ENCODE measurements at places on chromosomes 7 and 10.

- DNase-seq, result no peak
Observed at GRCh38 chr10:11353006-11353896, 258.2 kb downstream of the USP6NL start.

- no peak for DNase-seq
Observed at GRCh38 chr7:143199040-143199439, 15.8 kb downstream of the TAS2R39 start.

DNA sequence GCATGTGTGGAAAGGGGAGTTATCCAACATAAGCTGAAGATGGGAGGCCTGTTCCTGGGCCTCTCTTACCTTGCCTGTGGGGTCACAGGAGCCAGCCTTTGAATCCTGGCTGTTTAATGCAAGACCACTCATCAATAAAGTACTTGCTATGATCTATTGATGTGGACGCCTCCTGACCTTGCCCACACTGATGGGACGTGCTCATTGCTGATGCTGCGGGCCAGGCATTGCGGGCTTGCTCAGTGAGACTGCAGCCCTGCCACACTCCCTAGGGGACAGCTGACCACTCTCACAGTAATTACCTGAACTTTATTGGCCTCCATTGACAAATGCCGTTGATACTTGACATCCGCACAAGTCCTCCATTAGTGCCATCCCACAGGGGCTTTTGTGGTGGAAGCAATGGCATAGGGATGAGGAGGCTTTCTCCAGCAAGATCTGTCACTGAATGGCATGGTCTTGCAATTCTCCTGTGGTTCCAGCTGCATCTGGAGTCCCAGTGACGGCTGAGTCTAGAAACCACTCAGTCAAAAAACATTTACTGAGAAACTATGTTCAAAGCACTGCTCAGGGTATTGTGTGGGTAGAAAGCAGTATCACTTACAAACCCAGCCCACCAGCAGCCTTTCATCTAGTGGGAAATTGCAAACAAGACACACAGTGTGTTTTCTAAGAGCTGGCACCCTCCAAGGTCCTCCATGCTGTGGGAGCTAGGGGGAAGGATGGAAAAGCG lies 135.1 kb upstream of the YAE1 start:
- no peak for DNase-seq

DNA sequence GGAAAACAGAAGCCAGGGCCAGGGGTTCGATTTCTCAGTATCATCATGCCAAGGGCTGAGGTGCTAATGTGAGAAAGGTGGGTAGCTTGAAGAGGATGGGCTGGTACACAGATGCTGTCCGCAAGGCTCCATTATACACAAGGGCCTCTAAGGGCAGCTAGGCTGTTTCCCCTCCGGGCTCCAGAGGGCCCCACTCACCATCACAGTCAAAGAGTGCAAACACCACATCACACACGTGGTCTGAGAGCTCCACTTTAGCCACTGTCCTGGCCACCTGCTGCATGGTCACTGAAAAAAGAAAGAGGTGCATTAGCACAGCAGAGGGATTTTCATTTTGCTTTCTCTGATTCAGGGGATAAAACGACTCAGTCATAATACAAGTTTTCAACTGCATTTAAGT lies 20.9 kb upstream of the DNAJB12 start:
- DNase-seq, result no peak

DNA sequence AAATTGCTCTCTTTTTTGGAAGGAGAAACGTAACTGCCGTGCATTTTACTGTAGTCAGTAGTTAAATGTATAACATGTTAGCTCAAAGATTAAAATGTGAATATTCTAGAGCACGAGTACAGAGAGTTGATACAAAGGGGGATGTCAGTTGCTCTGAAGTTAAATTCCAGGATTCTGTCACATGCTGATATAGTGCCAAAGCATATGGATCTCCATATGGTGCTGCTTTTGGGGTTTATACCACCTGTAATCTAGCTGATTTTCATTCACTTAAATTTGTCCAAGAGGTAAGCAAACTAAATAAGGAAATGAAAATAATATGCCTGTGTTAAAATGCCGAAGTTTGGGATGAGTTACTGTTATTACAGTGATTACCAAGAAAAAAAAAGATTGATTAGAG lies 298.6 kb downstream of the EXOC4 start:
- DNase-seq, result no peak

DNA sequence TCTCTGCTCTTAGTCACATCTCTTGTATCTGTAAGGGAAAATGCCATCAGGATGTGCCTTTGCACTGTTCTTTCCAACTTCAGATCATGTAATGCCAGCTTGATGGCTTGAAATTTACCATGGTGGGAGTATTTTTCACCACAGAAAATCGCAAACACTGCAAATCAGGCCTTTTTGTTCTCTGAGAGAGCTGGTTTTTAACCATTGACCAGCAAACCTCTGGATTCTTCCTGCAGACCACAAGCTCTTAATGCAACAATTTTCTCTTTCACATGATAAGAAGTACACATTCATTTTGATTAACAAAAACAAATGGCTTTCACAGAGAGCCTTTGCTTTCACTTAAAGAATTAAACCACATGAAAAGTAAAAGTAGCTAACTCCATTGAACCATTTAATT lies 145.4 kb upstream of the NEBL start:
- no peak for DNase-seq

GRCh38 chr7:141928845-141929195 lies 12.6 kb downstream of the OR9A4 start:
- no peak for DNase-seq

- no peak for DNase-seq
Observed at GRCh38 chr7:137160236-137160635, 183.3 kb downstream of the PTN start.

DNA sequence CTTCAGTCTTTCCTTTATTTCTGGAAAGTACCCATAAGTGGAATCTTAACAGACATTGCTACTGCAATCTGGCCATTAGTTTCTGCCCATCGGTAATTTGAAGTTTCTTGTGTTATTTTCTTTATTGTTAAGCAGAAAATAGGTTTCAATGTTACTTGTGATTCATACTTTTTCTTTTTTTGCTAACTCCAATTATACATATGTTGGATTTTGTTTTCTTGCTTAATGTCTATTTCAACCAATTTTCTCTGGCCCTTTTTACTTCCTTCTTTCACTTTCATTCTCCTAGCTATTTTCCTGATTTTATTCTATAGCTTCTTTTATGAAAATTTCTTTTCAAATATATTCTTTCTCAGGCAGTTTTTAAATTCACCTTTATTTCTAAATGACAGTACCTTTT lies 457.4 kb downstream of the TCERG1L start:
- DNase-seq, result no peak

GRCh38 chr10:49025347-49025983 lies 85.8 kb upstream of the LRRC18 start:
- DNase-seq, result no peak

DNA sequence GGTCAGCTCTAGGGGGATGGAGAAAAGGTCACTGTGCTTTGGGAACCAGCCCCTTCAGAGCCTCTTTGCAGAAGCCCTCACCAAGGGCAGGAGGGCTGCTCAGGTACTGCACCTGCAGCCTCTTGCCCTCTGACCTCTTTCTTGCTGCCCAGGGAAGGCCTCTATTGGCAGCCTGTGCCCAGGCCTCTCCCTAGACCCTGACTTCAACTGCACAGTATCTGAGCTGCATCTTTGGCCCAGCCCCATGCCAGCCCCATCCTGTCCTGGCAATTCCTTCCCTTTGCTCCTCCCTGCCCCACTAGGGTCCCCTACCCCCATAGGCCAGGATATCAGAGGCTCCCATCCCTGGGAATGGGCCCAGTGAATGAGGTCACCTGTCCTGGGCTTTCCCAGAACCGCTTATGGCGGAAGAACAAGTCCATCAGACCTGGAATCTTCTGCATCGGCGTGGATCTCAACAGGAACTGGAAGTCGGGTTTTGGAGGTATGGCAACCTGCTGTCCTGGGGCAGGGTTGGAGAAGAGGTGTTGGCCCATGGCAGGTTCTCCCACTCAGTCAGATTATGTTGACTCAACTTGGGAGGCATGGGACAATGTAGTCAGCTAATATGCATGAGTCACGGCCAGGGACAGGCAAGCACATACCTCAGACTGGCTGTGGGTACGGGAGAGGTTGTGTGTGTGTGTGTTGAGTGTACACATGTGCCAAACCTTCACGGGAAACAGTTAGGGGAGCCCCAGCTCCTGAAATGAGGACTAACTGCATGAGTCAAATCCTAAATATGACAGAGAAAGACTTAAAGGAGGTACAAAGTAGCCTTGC lies 17.1 kb upstream of the CPA1 start:
- peak; percentile 19 for DNase-seq

GRCh38 chr10:19845503-19846368 lies 29.5 kb downstream of the PLXDC2 start:
- DNase-seq, result no peak

DNA sequence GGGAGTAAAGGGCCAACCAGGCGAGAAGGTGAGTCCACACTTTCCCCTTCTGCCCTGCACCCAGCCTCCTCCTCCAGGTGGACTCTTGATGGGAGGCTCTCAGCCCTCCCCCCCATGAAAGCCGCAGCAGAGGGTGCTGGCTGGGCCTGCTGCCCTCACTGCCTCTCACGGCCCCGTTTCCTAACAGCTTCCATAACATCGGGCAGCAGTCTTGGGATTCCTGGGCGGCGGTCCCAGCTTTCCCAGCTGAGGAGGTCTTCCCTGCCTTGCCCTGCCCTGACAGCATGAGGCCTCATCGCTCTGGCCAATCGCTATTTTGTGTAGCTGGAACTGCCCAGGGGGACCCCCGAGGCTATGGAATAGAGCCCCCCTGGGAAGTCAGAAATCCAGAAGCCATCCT lies 76.3 kb downstream of the COL13A1 start:
- no peak for DNase-seq

DNA sequence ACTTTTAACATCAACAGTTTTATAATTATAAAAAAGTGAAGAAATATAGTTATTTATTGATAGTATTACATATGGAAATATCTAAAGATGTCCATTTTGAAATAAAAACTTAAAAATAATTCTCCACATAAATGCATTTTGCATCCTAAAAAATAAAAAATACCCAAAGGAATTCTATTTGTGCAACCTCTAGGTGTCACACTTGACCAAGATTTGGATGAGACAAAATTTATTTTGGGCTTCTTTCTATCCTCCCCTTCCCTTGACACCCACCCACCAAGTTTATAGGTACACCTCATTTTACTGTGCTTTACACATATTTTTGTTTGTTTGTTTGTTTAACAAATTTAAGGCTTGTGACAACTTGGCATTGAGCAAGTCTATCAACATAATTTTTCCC lies 3.3 kb upstream of the THSD7A start:
- DNase-seq, result no peak

DNA sequence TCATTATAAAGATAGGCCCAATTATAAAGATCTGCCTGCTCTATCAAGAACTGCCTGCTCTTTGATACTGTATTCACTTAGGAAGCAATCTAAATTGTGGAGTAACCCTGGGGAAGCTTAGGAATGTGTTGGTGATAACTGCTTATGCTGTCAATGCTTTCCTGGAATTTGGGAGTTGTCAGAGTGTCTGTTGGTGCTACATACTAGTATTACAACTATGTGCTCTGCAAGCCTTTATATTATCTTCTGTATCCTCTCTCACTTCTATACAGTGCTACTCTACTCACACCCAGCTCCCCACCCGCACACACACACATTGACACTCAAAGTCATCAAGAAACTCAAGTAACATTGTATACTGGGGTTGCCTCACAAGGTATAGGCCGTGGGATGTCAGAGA lies 6.1 kb downstream of the ZNF277 start:
- no peak for DNase-seq

DNA sequence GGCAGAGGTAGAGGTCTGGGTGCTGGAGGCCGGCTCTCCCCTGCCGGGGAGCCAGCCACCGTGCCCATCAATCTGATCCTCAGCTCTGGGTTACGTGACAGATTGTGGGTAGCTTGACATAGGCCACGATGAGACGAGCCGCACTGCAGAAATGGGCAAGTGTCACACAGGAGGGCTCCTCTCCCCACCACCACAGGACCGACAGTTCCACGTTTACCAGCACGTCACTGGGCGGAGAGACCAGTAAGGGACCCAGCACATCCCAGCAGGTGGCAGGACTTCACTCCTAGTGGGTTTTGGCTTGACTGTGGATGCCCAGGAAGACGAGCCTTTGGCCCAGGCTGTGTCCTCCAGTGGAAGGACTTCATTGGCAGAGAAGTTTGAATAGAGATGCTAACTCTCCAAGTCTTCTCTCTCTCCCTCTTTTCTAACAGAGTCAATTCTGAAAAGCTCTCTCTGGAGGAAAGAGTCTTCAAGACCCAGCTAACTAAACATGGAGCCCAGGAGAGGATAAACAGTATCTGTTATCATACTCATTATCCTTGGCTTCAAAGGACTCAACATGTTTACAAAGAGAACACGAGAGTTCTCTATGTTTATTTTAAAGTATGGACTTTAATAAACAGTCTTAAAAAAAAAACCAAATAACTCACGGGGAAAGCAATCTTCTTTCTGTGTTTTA lies 129.3 kb upstream of the JCAD start:
- no peak for DNase-seq

DNA sequence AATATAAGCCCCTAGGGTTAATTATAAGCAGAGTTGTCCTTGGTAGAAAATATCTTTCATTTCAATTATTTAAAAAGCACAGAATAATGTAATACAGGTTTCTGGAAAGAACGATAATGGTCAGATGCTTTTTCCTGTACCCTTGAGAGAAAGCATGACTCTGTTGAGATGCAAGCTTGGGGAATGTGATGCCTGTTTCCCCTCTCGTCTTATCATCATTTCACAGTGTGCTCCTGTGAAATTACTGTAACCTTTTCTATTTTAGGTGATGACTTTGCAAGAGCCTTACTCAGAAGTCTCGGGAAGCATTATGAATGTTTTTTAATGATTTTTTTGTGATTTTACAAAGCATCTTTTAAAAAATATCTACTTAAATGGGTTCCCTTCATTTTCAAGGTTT lies 243.0 kb downstream of the POLR1F start:
- no peak for DNase-seq

DNA sequence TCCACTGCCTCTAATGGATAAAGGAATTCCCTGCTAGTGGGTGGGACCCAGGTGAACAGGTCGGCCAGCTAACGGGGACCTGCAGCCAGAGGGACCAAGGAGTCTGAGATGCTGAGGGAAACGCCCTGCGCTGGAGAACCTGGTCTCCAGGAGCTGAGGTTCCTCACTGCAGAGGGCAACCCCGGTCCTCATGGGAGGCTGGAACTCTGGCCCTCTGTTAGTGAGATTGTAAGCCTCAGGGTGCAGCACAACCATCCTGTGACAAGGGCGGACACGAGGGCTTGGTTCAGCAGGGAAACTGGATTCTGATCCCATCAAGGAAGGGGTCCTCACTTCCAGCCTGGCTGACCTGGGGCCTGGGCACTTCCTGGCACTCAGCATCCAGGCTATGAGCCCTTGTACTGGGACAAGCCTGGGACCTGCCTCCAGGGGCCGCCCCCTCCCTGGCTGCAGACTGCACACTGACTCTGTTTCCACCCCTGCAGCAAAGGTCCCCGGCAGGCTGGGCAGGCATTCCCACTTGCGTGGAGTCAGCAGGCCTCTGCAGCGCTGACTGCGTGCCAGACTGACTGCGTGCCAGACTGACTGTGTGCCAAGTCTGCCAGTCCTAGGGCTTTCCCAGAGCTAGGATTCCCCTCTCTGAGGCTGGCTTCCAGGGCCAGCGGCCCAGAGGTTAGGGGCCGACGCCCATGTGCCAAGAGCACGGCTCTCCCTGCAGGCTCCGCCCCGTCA lies 143.2 kb downstream of the MAPK8 start:
- no peak for DNase-seq

Data from T-helper 1 cell (primary cell).